AG09309 (cell line): ENCODE measurements at places on chromosomes 6 and 20.

DNA sequence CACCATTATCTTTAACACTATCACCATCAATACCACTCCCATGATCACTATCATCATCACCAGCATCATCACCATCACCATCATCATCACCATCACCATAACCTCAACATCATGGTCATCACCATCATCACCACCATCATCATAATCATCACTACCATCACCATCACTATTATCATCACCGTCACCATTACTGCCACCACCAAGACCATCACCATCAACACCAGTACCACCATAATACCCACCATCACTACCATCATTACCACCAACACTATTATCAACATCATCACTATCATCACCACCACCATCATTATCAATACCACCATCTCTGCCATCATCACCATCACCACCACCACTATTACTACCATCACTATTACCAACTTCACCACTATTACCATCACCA, 32.7 kb upstream of the CST1 start:
- no peak for DNase-seq

DNA sequence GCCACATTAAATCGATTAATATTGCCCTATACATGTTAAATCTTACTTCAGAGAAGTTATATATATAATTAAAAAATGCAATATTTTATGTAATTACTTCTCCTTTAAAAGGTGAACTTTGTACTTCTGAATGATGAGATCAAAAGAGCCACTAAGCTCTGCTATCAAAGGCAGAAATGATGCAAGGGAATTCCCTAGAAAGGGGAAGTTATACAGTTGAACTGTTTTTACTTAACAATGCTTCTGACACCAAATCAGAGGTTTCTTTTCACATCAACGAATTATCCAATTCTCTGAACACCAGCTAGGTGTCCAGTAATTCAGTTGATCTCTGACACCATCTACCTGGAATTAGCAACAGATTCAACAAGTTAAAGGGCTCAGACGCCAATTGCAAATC, 319.9 kb upstream of the TSHZ2 start:
- no peak for DNase-seq

DNA sequence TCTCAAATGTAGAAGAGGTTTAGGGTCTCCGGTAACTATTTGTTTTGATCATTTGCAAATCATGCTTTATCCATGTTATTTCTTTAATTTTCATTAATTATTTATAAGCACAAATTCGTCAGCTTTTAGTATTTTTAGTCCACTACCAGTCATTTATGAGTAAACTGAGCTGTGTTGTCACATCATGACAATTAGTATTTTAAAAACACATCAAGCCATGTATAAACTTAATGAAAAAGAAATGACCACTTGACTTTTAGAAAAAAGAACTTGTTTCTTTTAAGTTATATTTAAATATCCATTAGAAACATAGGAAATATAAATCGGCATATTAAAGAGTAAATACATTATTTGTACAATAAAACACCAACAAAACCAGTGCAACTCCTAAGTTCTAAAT, 2.8 kb downstream of the NKX2-4 start:
- no peak for DNase-seq

DNA sequence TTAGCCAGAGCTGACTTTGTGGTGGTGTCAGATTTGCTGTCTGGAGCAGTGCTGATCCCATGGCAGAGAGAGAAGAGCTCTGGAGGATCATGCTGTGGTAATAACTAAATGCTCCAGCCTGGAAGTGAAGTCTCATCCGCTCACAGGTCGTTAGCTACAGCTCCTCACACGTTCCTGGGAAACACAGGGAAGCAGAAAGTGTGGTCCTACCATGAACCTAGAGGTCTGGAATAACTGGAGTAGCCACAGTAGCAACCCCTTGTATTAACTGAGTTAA, 2.7 kb downstream of the HIVEP1 start:
- DNase-seq = no peak

DNA sequence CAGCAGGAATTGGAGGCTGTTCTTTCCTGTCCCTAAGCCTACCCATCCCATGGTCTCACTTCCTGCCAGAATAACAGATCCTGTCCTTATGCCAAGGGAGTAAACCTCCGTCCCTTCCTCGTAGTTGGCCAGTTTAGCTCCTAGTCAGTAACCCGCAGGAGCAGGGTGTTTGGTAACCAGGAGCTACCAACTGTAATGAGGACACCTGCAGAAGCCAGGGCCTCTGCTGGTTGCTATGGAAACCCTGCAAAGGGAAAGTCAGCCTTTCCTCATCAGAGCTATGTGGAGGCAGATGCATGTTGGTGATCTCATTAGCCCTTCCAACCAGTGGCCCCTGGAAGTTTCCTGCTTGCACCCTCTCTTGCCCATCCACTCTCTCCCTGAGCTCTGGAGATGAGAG, 368.2 kb upstream of the SULF2 start:
- no peak for DNase-seq

GRCh38 chr20:20568604-20569205, 143.7 kb downstream of the RALGAPA2 start:
- DNase-seq = peak; percentile 10

DNA sequence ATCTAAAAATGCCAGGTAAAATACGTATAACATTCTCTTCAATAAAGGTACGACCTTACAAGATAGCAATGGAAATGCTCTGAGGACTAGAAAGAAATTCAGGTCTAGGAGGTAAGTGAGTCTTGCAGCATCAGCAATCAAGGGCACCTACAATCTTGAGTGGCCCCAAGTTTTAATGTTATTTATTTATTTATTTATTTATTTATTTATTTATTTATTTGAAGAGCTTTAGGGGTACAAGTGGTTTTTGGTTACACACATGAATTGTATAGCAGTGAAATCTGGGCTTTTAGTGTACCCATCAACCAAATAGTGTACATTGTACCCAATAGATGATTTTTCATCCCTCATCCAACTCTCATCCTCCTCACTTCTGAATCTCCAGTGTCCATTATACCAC, 574.0 kb upstream of the POU3F2 start:
- DNase-seq = no peak

- DNase-seq = no peak
Observed at GRCh38 chr6:146833157-146833556, 234.4 kb downstream of the ADGB start.

DNA sequence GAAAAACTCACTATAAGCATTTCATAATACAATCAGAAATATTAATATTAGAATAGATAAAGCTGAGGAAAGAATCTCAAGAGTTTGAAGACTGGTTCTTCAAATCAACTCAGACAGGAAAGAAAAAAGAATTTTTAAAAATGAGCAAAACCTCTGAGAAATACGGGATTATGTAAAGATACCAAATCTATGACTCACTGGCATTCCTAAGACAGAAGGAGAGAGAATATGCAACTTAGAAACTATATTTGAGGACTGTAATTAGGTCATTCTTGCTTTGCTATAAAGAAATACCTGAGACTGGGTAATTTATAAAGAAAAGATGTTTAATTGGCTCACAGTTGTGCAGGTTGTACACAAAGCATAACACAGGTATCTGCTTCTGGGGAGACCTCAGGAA, 665.1 kb downstream of the RNF144B start:
- peak; percentile 1 for DNase-seq

- DNase-seq = no peak
Observed at GRCh38 chr6:169859401-169859977, 108.1 kb downstream of the ERMARD start.

DNA sequence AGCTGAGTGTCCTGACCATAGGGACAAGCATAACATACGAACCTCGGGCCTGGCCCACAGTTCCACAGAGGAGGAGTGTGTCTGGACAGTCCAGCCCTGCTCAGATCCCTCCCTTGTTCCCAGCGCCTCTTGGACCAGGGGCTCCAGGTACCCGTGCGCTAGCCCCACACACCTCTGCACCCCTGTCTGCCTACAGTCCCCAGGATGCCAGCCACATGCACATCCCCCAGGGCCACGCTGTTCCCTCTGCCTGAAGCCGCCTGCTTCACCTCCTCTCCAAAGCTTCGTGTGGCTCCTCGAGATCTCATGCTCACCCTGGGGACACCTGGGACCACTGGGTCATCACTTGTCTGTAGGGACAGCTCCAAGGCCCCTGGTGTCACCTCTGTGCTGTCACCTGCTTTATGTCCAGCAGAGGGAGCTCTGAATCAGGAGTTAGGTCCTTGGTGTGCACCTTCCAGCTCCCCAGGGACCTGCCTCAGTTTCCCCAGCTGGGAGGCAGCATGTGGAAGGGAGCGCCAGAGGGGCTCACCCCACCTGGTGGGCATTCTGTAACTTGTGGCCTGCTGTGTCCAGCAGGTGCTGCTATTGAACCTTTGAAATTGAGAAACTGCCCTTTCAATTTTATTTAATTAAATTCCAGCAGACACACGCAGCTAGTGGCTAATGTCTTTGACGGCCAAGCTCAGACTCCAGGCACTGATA, 7.3 kb upstream of the YTHDF1 start:
- DNase-seq = no peak

DNA sequence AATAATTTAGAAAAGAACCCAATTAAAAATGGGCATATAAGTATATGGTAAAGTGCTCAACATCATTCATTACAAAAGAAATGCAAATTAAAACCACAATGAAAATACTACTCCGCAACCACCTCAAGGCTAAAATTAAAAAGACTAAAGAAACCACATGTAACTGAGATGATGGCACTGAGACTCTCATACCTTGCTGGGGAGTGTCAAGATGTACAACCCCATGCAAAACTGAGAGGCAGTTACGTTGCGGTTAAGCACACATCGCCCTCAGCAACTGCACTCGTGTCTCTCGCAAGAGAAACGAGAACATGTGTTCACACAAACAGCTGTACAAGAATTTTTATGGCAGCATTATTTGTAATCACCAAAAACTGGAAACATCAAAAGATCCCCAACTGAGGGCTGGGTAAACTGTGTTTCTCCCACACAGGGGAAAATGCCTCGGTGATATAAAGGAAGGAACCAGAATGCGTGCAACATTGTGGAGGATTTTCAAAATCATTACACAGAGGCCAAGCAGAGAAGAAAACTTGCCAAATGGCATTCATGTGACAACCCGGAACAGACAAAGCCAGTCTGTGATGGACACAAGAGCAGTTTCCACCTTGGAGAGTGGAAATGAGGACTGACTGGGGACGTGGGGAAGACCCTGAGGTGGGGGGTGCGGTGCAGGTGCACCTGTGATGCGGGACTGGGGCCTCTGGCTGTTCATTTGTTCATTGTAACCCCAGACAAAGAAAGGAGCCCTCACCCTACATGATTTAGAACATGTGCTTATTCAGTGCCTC, 144.9 kb downstream of the WDR27 start:
- no peak for DNase-seq

- no peak for DNase-seq
Observed at GRCh38 chr6:16691324-16691723, 69.9 kb downstream of the ATXN1 start.

- DNase-seq = no peak
Observed at GRCh38 chr6:37102299-37103168, 67.4 kb upstream of the PIM1 start.
